ENCODE measurements at places on chromosomes 7 and 10. TPM values are rescaled to one million over a fixed set of nuclear protein-coding genes. Genes with fewer than 3 reads are reported as not detected.

PRTFDC1 gene
- 6.8 TPM for total RNA-seq

IQUB gene
- 0.52 TPM for total RNA-seq

UBE2D4 gene
- total RNA-seq: 8.9 TPM

ZDHHC4 gene
- 68.9 TPM for total RNA-seq

PSMG3 gene
- 19.3 TPM for total RNA-seq

FBXL13 gene
- 3.7 TPM for total RNA-seq

HOXA5 gene
- 4.2 TPM for total RNA-seq

BUD23 gene
- total RNA-seq: 45.4 TPM

IFIT1B gene
- total RNA-seq: 2.1 TPM

SH2D4B gene
- total RNA-seq: under 0.01 TPM

PSMC2 gene
- 131 TPM for total RNA-seq

CLEC5A gene
- 0.52 TPM for total RNA-seq

KCP gene
- under 0.01 TPM for total RNA-seq

SNX8 gene
- 12.5 TPM for total RNA-seq

TAC1 gene
- total RNA-seq: 1.6 TPM

FOXI2 gene
- not detected for total RNA-seq

RBM20 gene
- 6.3 TPM for total RNA-seq

CDK14 gene
- total RNA-seq: 25.1 TPM

AS3MT gene
- total RNA-seq: 6.8 TPM

ABCB4 gene
- under 0.01 TPM for total RNA-seq

SORBS1 gene
- 66.8 TPM for total RNA-seq

RNF148 gene
- total RNA-seq: 0.52 TPM

VSTM2A gene
- not detected for total RNA-seq

NPFFR1 gene
- under 0.01 TPM for total RNA-seq

AKR1C2 gene
- 4.2 TPM for total RNA-seq

MALRD1 gene
- total RNA-seq: 2.1 TPM

SPOCK2 gene
- total RNA-seq: 2.6 TPM

KNDC1 gene
- total RNA-seq: 0.52 TPM

PTF1A gene
- not detected for total RNA-seq

POLR2J2 gene
- 2.1 TPM for total RNA-seq

FANK1 gene
- total RNA-seq: not detected

MYL10 gene
- total RNA-seq: 8.4 TPM

CLCN1 gene
- total RNA-seq: 4.7 TPM

CRTAC1 gene
- 0.52 TPM for total RNA-seq

CFAP58 gene
- under 0.01 TPM for total RNA-seq

PLXNA4 gene
- 2.1 TPM for total RNA-seq

ADARB2 gene
- under 0.01 TPM for total RNA-seq

ANAPC16 gene
- total RNA-seq: 58.5 TPM

KIF11 gene
- total RNA-seq: 5.7 TPM

PIK3CG gene
- total RNA-seq: 5.2 TPM

UNCX gene
- total RNA-seq: not detected

HKDC1 gene
- not detected for total RNA-seq

ELFN1 gene
- 1.6 TPM for total RNA-seq

CREM gene
- 21.4 TPM for total RNA-seq
